Hepatocyte (in vitro differentiated cells): ENCODE measurements at places on chromosomes 11 and 22. TPM values are rescaled to one million over a fixed set of nuclear protein-coding genes. Genes with fewer than 3 reads are reported as not detected.

PRDM11 gene
- polyA plus RNA-seq = 8.8 and 11.2 TPM in 2 replicates

BDNF gene
- polyA plus RNA-seq = 4.9 and 7.8 TPM in 2 replicates

KCNE3 gene
- polyA plus RNA-seq = 8.7 and 9.6 TPM in 2 replicates

SAA2 gene
- 111 and 170 TPM in 2 replicates for polyA plus RNA-seq

NRIP3 gene
- polyA plus RNA-seq = 2.2 and 2.9 TPM in 2 replicates
